ENCODE measurements at places on chromosomes 12 and 14.

GRCh38 chr12:103742349-103742932 lies 98.6 kb downstream of the NT5DC3 start:
- no peak for DNase-seq

DNA sequence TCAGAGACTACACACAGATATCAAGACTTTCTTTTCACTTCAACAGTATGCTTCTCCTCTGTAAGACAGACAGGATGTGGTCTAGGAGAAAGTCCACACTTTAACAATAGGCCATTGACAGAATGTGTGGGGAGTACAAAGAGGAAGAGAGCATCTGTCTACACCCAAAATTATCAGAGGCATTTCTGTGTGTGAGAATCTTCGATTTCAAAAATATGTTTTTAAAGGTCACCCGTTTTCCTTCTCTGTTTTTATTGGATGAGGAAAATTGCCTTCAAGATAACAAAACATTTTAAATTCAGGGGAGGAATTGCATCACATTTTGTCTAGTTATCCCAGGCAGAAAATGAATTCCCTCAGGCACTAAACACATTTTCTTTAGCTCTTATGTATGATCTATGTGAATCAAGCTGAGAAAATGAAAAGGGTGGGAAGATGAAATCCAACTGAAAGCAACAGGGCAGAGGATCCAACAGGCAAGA lies 16.4 kb downstream of the NAV3 start:
- no peak for DNase-seq

DNA sequence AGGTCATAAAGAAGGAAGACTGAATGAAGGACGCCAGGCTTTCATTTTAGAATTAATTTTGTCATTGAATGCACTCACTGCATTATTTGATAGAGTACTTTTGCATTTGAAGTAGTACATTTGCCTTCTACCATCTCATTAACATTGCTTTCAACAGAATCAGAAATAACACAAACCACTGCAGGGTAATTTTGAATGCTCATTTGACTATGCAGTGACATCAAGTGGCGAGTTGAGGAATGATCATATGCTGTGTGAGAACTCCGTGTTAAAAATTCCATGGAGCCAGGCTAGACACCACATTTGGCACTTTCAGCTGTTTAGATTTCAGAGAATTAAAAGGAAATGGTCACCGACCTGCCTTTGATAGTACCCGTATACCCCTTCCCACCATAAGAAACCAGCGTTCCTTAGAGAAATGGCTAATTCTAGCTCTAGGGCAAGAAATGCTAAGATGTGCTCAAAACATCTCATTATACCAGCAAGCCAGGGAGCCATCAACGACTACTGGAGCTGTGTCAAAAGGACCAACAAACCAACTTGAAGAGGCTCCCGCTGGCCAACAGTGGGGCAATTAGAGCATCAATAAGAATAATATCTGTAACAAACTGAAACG lies 16.5 kb downstream of the HEBP1 start:
- peak; percentile 12 for DNase-seq

DNA sequence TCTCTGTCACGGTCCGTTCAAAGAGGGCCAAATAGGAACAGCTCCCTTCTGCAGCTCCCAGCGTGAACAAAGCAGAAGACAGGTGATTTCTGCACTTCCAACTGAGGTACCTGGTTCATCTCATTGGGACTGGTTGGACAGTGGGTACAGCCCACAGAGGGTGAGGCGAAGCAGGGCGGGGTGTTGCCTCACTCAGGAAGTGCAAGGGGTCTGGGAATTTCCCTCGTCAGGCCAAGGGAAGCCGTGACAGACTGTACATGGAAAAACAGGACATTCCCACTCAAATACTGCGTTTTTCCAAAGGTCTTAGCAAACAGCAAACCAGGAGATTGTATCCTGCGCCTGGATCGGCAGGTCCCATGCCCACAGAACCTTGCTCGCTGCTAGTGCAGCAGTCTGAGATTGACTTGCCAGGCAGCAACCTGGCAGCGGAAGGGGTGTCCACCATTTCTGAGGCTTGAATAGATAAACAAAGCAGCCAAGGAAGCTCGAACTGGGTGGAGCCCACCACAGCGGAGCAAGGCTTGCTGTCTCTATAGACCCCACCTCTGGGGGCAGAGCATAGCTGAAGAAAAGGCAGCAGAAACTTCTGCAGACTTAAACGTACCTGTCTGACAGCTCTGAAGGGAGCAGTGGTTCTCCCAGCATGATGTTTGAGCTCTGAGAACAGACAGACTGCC lies 22.7 kb downstream of the SLC38A1 start:
- no peak for DNase-seq

- DNase-seq = no peak
These were observed 283.2 kb upstream of the TBX3 start for GRCh38 chr12:114967151-114967550.

All from bone marrow (tissue), 2 donors.